ENCODE measurements at places on chromosomes 1 and 21.

GRCh38 chr1:232754930-232755329 is 50.3 kb upstream of the MAP10 start:
- no peak for DNase-seq

DNA sequence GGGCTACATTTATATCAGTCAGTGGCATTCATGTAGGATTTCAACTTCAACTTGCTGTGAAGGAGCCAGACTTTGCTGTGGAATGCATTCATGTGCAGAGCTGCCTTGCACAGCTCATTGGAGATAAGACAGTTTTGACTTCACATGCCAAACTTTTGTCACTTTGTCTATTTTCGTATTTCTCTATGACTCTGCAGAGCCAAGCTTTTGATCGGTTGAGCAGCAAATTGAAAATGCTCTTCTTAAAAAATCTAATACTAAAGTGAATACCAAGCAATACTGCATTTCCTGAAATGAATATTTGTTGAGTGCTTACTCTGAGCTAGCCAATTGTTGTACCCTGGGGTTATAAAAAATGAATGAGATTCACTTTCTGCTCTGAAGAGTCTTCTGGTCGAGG is 388.7 kb downstream of the ST6GALNAC3 start:
- DNase-seq, result no peak

DNA sequence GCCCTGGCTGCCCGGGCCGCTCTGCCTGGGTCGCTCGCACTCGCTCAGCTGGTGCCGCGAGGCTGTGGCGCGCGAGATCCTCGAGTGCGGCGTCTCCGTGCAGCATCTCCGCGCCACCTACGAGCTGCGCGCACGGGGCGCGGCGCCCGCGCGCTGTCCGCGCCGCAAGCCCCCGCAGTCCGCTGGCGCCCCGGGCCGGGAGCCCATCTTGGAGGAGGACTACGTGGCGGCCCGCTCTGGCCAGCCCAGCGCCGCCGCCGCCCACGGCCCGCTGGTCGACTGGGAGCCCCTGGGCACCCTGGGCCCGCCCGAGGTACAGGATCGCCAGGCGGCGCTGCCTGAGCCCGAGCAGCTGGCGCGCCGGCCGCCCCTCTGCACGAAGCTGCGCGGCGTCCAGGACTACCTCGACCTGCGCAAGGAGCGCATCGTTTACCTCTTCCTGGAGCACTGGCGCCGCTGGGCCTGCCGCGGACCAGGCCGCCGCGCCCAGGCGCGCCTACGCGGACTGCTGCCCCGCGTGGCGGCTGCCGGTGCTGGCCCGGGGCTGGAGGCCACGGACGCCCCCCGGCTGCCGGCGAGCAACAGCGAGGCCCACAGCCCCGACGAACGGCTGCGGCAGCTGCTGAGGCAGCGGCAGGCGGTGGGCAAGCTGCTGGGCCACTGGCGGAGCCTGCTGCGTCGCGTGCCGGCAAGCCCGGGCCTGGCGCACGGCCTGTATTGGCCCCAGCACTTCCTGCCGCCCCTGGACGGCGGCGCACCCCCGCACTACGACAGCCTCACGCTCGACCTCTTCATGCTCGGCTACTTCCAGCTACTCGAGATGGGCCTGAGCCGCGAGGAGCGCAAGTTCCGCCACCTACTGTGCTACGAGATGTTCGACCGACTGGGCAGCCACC is 10.9 kb downstream of the TNFRSF25 start:
- no peak for DNase-seq

- no peak for DNase-seq
Observed at GRCh38 chr1:193537266-193538002, 351.0 kb upstream of the B3GALT2 start.

GRCh38 chr21:44706706-44707581 is 4.4 kb downstream of the TSPEAR start:
- no peak for DNase-seq

- DNase-seq, result peak; percentile 95
Observed at GRCh38 chr1:156852418-156852874, 6.5 kb downstream of the INSRR start.

DNA sequence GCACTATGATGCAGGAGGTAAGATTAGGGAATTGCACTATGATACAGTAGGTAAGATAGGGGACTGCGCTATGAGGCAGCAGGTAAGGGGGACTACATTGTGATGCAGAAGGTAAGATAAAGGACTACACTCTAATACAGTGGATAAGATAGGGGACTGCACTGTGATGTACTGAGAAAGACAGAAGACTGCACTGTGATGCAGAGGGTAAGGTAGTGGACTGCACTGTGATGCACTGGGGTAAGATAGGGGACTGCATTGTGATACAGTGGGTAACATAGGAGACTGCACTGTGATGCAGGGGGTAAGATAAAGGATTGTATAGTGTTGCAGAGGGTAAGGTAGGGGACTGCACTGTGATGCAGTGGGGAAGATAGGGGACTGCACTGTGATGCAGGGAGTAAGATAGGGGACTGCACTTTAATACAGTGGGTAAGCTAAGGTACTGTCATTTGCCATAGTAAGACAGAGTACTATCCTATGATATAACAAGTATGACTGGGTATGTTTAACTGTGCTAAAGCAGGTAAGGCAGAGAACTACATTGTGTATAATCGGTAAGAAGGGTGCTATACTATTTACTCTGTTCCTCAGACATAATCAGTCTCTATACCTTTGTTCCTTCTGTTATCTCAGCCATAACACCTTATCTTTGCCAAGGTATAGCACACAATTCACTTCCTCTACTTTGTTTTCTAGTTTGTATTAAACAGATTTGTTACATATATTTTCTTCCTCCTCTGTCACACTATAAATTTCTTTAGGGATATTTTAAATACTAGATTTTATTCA is 208.5 kb downstream of the BARHL2 start:
- DNase-seq, result no peak

GRCh38 chr1:235745503-235746136 is 96.0 kb upstream of the GNG4 start:
- no peak for DNase-seq

DNA sequence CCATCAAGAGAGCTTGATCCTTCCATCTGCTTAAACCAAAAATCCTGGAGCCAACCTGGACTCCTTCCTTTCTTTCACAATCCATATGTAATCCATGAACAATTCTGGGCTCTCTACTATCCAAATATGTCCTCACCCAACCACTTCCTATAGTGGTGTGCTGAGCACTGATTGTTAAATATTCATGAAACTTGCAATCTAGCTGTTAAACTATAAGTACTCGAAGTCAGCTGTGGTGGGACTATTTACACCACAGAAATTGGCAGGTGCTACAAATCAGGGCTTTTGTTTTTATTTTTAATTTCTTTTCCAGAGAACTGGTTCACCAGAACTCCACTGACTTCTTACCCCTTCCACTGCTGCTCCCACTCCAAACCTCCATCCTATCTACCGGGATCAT is 57.2 kb upstream of the KCND3 start:
- DNase-seq, result no peak

DNA sequence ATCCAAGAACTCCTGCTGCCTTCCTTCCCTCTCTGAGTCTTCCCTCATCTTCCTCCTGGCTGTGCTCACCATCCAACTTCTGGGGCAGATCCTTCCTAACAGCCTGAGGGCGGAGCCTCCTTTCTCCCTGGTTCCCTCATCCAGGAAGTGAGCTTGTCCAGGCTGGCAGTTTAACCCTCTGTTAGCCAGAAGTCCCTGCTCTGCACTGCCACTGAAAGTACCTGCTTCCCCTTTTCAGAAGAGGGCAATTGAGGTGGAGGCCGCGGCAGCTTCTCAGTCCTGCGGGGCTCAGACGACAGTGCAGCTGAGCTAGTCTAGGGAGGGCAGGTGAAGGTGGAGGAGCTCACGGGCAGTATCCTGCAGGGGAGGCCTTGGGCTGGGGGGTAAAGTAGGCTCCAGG is 149.1 kb downstream of the FCRL5 start:
- no peak for DNase-seq

GRCh38 chr1:89632657-89633247 is at the start of gene LRRC8C:
Gene LRRC8C (plus strand): TSS chr1:89633120. CDS start chr1:89686474, 53,354 bp downstream.
- DNase-seq, result peak; percentile 66

GRCh38 chr1:9009438-9010370 is 16.5 kb downstream of the SLC2A7 start:
- no peak for DNase-seq

GRCh38 chr1:205339717-205340116 is 17.0 kb downstream of the KLHDC8A start:
- no peak for DNase-seq

- DNase-seq, result no peak
Observed at GRCh38 chr1:200877839-200878551, 5.2 kb downstream of the GPR25 start.

GRCh38 chr1:208118841-208119606 is 125.2 kb downstream of the PLXNA2 start:
- no peak for DNase-seq

DNA sequence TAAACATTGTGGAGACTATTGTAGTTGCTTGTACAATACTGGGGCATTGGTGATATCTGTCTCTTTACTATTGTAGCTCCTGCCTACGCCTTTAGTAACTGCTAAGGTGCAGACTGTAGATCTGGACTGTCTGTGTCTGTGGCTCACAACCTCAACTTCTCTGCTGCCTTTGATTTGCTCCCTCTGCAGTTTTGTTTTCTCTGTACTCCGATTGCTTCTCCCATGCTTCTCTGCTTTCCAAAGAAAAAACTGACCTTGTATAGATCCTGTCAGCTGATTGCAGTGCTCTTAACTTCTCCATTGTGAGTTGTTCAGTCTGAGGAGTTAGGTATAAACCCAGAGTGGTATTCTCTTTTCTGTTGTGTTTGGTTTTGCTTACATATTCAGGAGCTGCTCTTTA is 15.3 kb downstream of the MAGI3 start:
- DNase-seq, result no peak

GRCh38 chr1:6108937-6109614 is 63.4 kb downstream of the KCNAB2 start:
- DNase-seq, result peak; percentile 10

- DNase-seq, result no peak
Observed at GRCh38 chr1:241253471-241253870, 103.5 kb downstream of the RGS7 start.

GRCh38 chr1:7954683-7955082 is 6.8 kb upstream of the PARK7 start:
- DNase-seq, result no peak

DNA sequence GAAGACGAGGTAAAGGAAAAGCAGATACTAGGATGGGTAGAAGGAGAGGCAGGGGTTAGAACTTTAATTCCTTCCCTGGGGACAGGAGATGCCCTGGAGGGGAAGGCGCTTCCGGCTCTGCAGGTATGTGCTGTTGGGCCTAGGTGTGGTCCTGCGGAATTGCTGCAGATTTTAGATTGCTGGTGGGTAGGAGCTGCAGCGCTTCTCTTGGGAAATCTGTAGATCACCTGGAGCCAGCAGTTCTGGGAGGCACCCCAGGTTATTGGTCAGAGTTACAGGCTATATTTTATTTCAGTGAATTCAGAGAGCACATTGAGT is 1.1 kb downstream of the MGST3 start:
- no peak for DNase-seq

- DNase-seq, result no peak
Observed at GRCh38 chr1:160801836-160802580, 6.0 kb downstream of the LY9 start.

DNA sequence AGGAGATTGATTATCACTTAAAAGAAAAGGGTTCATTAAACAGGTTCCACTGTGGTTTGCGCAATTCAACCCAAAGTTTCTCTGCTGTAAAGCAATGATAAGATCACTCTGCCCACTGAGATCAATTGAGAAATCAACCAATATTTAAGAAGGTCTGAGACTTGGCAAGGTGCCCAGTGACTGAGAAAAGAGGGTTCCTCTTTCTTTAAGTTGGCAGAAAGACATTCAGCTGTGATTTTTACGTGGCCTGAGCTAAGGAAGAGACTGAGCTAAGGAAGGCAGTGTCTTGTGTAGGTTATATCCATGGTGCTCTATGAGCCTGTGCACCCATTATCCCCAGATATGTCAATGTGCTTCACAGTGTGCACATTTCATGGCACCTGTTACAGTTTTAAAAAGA is 344.1 kb downstream of the DISC1 start:
- no peak for DNase-seq

DNA sequence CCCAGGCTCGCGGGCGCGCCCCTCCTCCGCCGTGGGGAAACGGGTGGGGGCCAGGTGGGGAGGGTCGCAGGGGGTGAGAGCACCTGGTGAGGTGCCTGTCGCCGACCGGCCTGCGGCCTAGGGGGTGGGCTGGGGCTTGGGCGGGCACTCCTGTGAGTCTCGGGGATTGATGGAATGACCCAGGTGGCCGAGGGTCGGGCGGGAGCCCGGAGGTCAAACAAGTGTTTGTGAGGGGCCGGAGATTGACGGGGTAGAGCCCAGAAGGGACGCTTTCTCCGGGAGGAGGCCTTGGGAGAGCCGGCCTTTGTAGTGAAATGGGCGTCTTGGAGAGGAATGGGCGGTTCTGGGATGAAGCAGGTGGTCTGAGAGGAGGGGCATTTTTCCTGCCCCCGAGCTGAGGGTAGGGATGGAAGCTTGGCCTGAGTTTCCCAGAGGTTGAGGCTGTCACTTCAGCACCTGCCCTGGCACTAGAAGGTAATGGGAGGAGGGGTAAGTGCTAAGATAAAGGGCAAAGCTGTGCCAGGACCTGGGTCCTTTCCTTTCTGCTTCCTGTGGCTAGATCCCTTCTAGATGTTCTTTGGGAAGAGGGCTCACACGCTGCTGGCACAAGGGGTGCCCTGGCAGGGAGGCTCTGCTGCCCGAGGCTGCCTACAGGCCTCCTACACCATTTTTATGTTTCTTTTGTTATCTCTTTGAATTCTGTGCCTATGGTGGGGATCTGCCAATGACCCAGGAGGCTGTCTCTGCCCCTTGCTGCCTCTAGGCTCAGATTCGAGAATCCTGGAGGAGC is 56.1 kb downstream of the NDUFS5 start:
- no peak for DNase-seq

DNA sequence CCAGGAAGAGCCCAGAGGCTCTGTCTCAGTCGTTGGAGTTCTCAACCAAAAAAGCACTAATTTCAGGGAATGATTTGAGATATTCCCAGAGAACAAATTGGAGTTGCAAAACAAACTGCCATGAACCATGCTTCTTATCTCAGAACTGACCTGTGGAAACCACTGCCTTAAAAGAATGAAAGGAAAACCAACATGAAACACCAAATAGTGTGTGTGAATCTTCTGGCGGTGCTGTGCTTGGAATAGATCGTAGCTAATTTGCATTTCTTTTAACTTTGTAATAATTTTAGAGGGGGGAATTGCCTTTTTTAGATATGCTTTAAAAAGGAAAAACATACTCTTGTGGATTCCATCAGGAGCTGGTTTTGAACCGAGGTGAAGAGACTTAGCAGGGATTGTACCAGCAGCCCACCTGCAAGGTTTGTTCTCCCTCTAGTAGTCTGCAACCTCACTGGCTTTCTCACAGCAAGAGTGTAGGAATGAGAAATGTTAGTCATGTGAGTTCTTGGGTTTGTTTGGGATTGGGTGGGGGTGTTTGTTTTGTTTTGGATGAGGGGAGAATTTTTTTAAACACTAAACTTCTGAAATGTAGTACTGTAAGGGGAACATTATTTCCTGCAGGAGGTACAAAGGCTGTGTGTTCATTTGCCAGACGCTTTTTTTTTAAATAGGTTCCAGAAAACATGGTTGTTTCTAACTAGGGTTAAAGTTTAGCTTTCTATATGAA is 45.7 kb upstream of the ANGPTL1 start:
- no peak for DNase-seq

DNA sequence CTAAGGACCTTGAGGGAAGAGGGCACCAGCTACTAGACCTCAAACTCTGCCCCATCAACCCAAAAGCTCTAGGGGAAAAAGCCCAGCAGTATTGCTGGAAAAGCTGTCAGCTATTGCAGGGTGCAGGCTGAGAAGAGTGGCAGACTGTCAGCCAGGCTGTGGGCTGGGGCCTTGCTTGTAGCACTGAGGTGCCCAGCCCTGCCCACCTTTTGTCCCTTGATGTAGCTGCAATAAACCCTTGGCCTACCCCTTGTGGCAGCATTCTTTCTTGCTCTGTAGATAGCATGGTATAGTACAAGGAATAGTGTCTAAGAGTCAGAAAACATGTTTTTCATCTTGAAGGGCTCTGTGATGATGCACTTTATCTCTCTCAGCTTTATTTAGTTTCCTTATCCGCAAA is 39.4 kb downstream of the CDC14A start:
- DNase-seq, result no peak

Measured in NCI-H187 (cell line).